SJSA1 (cell line): ENCODE measurements at places on chromosomes 12 and 14. TPM values are rescaled to one million over a fixed set of nuclear protein-coding genes. Genes with fewer than 3 reads are reported as not detected.
A peak's percentile ranks its signal among the peaks of the same experiment; 100 is the strongest.

DNA sequence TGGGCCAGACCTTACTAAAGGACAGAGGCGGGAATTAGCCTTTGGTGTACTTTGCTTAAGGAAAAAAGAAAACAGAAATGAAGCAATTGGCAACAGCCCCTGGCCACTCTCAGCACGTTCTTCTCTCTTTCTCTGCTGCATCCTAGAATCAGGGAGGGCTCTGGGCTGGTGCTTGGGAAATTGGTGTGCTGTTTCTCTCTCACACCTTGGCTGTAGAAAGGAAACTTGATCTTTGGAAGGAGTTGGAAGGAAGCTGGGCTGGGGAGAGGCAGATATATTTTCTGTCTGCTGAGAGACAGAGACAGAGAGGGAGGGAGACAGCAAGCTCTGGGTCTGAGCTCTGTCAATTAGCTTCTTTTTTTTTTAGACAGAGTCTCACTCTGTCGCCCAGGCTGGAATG lies 27.4 kb downstream of the NOS1 start:
- DNase-seq = peak; percentile 12

MYL2 gene
- not detected in 2 replicates for total RNA-seq

- no peak for DNase-seq
These were observed 2.7 kb downstream of the BHLHE41 start for GRCh38 chr12:26122061-26122680.

NANOG gene
- total RNA-seq = not detected in 2 replicates

DNA sequence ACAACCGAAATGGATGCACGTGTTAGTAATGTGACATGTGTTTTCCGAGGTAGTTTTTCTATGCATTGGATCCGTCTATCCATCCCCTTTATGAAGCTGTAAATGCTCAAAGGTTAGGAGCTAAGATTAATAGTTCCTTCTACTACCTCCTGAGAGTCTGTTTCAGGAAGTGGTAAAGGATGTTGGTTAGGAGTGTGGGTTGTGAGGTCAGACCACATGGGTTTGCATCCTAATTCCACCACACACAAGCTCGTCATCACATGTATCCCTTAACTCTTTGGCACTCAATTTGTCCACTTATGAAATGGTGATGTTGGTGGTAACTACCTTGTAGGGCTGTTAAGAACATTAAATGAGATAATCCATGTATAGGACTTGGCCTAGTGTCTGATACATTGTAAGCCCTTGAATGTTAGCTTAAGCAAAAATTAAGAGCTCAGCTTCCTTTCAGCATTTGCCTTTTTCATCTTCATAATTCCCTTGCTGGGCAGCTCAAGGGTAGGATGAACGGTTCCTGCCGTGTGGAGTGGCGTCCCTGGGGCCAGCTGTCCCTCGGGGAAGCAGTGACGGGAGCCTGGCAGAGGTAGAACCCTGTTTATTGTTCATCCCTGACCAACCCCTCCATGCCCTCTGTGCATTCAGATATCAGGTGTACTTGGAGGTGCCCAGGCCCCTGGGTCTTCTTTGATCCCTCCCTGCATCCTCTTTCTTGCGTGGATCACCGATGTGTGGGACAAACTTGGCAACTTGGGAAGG lies 52.3 kb downstream of the TSPAN9 start:
- DNase-seq = no peak

DNA sequence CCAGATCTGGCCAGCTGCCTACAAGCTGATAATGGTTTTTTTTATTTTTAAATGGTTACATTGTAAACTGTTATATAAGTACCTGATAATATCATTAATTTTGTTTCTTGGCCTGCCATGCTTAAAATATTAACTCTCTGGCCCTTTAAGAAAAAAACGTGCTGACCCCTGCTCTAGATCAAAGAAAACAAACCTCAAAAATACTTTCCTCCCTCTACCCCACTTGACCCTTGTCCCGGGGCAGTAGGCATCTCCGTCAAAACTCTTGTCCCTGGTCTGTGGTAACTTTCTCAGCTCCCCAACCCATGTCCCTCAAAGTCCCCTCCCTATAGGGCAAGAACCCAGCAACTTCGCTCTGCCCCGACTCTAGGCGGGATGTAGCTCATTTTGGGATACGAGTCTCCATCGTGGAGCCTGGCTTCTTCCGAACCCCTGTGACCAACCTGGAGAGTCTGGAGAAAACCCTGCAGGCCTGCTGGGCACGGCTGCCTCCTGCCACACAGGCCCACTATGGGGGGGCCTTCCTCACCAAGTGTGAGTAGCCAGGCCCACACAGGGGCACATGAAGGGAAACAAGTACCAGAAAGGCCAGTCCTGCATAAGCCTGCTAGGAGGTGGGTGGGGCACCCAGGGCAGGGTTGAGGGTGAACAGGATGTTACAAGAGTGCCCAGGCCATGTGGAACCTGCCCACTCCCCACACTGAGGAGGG lies 3.5 kb downstream of the RDH5 start:
- DNase-seq = no peak

DNA sequence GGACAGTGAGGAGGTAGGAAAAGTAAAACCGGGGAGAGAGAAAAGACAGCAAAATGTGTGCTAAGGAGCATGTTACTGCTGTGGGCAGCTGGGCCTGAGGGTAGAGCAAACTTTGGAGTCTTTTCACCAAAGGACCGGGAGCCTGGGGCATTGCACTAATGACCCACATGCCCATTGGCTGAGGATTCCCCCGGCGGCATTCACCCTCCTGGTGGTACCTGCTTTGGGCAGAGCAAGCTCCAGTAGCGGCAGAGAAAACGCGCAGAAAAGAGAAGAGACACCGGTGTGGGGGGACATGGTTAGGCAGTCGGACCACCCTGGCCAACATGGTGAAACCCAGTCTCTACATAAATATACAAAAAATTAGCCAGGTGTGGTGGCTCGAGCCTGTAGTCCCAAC lies 83.4 kb upstream of the ESRRB start:
- DNase-seq = no peak

KRT71 gene
- total RNA-seq = not detected in 2 replicates

DNA sequence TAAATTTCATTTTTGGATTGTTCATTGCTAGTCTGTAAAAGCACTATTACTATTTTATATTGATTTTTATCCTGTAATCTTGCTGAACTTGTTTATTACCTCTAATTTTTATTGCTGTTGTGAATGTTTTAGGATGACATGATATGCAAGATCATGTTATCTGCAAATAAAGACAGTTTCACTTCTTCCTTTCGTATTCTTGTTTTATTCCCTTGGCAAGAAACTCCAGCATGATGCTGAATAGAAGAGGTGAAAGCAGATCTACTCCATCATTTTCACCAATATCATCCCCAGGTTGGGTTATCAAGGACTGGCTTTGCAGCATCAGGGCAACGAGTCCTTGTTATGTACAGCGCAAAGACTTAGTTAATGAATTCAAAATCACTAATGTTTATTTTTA lies 2.7 kb upstream of the CLECL1 start:
- DNase-seq = no peak

DNA sequence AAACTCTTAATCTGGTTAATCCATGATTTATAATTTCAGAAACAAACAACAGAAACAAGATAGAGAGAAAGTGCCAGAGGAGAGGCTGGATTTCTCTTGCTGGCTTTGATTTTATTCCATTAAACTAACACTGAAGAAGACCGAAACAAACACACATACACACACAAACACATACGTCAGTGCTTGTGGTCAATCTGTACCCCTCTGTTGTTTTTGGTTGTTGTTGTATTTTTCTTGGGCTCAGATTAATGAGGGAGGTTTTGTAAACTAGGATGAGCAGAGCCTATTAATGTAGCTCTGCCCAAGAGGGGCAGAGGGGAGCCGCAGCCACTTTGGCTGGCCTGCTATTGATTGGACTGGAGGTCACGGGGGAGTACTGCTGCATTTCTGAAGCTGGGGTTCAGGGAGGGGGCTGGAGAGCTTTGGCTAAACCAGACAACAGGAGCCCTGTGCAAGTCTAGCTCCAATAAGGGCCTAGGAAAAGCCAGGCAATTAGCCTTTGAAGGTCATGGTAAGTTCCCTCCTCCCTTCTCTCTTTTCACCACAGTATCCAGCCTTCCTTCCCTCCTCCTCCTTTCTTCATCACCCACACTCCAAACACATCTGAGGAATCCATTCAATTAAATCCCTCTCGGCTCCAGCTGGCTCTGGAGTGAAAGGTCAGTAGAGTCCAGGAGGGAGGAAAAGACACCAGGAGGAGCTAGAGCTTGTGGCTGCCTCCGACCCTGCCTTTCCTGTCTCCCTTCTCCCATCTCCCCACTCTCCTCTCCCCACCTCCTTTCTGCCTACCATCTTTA lies 344.1 kb upstream of the LMO3 start:
- no peak for DNase-seq

GRCh38 chr14:46147452-46147851 lies 504.1 kb downstream of the RPL10L start:
- DNase-seq = no peak

GRCh38 chr14:64265222-64265621 lies 28.9 kb downstream of the ESR2 start:
- no peak for DNase-seq

DNA sequence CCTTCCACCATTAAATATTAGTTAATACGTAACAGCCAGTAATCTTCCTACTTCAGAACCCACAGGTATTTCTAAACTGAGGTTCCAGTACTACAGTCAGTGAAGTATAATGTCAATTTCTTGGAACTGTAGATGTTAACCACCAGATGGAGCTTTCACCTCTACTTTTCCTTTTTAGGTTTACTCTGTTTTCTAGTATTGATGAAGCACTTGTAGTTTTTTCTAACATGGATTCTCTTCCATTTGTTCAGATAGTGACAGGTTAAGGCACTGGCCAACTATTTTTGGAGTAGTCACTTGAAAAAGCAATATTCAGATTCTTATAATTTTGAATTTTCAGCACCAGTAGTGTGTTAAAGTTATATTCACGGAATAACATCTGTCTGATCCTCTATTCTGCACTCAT lies 4.6 kb upstream of the SEC23A start:
- no peak for DNase-seq

DNA sequence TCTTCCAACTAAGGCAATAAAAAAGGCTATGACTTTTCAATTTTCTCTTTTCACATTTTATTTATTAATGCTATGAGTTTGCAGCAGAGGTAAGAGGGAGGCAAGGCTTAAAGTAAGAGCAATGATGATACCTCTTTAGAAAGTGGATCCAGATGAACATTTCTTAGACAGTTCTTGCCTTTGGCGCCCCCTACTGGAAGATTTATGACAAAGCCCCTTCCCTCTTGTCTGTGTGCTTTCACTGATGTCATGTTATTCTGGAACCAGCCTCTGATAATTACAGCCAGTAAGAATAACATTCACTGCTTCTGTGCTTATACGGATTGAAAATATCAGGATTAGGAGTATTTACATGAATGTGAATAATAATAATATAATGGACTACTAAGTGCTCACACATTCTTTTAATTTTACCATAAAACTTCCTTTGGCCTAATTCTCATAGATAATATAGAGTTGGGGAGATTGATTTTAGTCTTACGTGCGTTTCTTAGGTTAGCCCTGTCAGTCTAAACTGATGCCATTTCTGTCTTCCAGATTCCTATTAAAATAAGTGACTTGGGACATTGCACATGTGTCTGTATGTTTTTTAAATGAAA lies 1929.9 kb upstream of the SEL1L start:
- DNase-seq = no peak

VRTN gene
- not detected in 2 replicates for total RNA-seq

DNA sequence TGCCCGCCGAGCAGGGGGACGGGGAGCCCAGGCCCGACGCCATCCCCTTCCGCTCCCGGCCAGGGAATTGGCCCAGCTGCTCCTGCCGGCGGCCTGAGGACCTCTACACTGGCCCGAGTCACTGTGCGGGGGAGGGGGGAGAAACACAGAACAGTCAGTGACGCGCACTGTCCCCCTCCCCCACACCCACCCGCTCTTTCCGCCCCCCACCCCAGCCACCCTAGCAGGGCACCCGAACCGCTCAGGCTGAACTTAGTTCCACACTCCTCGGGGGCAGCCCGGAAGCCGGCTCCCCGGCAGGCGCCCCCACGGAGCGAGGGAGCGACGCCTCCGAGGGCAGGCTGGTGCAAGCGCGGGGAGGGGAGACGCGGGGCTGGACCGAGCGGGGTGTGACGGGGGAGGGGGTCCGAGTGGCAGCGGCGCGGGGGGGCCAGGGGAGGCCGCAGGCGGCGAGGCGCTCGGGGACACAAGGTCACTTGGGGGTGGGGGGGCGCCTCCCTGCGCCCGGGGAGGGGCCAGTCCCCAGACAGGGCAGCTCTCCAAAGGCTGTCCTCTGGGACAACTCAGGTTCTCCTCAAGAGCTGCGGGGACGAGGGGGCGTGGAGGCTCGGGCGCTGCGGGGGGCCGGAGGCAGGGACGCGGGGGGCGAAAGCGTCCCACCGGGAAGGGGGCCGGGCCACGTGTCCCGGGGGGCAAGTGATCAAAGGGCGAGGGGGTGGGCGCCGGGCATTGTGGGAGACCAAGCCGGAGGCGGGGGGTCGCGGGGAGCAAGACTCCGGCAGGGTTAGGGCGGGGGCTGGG lies 648 bp downstream of the CHD4 start:
- DNase-seq = peak; percentile 24

CYP46A1 gene
- 0.21 and 0.22 TPM in 2 replicates for total RNA-seq

- DNase-seq = no peak
These were observed 3.8 kb upstream of the ASIC1 start for GRCh38 chr12:50053583-50053982.

DNA sequence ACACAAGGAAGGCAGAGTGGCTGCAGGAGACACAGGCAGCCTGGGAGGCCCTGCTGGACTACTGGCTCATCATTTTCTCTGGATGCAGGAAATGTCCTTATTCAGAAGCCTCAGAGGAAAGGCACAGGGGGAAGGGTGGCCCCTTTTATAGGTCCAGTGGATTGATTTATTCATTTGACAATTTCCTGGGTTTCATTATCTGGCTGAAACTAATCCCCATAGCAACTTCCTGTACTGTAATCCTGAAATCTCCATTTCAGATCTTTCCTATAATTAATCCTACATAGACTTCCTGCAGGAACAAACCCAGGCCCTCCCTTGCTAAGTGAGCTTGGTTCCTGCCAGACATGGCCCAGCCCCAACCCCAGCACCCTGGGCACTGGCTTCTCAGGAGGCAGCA lies 23.0 kb downstream of the KRT76 start:
- no peak for DNase-seq

DNA sequence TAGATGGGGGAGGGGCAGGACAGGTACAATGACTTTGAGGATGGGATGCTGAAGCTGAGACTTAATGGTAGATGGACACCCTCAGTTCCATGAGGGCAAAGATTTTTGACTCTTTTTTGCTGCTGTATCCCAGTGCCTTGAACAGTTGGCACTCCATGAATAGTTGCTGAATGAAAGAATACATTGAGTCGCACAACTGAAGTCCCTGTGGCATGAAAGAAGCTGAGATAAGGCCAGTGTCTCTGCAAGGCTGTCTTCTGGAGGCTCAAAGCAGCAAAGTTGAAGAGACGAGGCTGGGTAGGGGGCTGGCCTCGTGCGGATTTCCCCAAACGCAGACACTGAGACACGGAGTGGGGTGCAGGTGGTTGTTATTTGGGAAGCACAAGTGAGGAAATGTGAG lies 179.3 kb downstream of the ADCK1 start:
- DNase-seq = no peak

- no peak for DNase-seq
These were observed 197.1 kb downstream of the MED13L start for GRCh38 chr12:116080415-116080814.
